Sciatic nerve (tissue), 2 donors: ENCODE measurements at places on chromosomes 7 and 10.

DNA sequence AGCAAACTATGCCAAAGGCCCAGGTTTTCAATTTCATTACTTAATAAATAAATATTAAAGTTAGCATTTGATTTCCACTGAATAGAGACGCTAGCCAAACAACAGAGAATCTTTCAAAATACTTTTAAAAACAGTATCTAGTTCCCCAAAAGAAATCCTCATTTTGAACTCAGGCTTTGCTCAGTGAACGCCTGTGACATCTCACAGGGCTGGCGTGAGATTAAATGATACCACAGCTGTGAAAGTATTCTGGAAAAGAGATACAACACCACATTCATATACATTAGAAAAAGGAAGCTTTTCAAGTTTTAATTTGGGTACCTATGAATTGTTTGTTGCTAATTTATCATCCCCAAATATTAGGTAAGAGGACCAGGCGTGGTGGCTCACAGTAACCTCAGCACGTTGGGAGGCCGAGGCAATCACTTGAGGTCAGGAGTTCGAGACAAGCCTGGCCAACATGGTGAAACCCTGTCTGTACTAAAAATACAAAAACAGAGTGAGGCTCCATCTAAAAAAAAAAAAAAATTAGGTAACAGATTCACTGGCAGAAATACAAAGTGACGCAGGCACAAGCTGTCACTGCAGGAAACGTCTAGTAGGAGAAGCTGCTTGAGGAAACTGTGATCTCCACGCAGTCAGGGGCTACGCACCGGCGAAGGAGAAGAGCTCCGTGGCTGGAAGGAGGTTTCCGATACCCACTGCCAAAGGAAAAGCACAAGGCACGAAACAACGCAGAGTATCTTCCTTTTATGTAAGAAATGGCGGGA is 50.0 kb downstream of the AMZ1 start:
- DNase-seq: peak; percentile 64

GRCh38 chr10:118332236-118332635 is 9.9 kb downstream of the FAM204A start:
- DNase-seq: no peak

DNA sequence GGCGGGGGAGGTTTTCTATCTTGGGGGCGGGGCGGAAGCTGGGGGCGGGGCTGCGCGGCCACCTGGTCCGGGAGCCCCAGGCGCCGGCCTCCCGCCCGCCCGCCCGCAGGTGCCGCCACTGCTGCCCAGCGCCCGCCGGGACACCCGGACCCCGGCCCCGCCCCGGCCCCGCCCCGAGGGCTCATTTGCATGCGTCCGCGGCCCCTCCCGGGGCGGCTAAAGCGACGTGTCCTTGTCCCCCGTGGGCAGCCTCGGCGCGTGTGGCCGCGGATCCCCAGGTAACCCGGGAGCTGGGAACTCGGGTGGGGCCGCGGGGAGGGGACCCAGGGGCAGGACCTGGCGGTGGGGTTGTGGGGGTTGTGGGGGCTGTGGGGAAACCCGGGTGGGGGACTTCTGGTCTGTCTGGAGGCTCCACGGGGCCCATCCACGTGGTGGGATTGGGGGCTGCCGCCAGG is at the start of gene BHLHA15:
TSS of gene BHLHA15 (plus strand) at position 219 of the 455 bp plus-strand sequence. CDS start 871 bp downstream, outside the sequence.
- DNase-seq: peak; percentile 60

DNA sequence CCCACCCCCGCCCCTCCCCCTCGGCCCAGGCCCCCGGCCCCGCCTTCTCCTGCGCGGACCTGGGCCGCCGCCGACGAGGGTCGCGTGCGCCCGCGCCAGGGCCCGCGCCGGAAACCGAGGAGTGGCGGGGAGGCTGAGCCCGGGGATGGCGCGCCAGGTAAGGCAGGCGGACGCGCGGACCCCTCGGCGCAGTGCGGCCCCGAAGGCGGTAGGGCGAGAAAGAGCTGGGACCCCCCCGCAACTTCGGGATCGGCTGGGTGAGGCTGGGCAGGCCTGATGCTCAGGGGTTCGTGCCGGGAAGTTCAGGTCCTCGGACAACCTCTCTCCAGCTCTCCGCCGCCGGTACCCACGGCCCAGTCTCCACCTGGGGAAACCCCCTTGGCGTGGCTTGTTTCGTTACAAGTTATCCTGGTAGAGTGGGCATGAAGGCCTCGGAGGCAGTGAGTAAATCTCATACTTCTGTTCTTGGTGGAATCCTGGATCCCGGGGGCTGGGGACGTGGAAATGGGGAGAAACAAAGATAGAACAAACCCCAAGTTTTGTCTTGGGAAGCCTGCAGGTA is 58.4 kb downstream of the ZNF467 start:
- no peak for DNase-seq

GRCh38 chr7:135282561-135283254 is 49.1 kb downstream of the STRA8 start:
- DNase-seq: no peak
